ENCODE measurements at places on chromosomes 13 and 19. TPM values are rescaled to one million over a fixed set of nuclear protein-coding genes. Genes with fewer than 3 reads are reported as not detected.

ZNF714 gene
- total RNA-seq, result 9.6 TPM

CGB5 gene
- not detected for total RNA-seq

DNA sequence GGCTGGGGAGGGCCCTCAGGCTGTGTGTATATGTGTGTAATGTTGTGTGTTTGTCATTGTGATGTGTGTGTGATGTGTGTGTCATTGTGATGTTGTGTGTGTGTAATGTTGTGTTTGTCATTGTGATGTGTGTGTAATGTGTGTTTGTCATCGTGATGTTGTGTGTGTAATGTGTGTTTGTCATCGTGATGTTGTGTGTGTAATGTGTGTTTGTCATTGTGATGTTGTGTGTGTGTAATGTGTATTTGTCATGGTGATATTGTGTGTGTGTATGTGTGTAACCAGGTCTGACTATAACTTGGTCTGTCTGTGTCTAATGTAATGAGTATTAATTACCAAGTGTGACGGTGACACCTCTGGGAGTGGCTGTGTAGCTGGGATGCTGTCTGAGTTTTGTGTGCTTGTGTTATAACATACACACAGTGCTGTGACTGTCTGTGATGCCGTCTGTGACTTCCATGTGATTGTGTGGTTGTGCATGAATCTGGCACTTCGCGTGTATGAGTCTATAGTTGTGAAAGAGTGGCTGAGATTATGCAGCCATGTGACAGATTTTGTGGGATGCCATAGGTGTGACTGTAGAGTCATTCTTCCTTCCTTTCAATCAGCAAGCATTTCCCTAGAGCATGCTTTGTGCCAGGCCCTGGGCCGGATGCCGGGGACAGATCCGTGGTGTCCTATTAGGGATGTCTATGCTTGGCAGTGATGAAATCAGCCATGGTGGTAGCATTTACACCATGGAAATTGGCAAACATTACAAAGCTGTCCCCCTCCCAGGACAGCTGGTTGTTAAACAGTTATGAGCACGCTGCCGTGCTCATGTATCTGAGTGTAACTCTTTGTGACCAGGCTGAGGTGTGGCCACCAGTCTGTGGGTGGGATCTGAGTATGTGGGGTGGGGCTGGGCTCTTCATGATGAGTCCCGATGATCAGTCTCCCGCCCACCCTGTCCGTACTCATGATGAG is 6.4 kb downstream of the TNFSF14 start:
- H3K27me3 ChIP-seq, result peaks cover 26% of the 10 kb centered on the region
- no peaks in the 10 kb centered on the region for H3K36me3 ChIP-seq
- H3K4me3 ChIP-seq, result no peak overlapping the region
- no peak for DNase-seq
- H3K4me1 ChIP-seq, result no peaks in the 10 kb centered on the region

DNA sequence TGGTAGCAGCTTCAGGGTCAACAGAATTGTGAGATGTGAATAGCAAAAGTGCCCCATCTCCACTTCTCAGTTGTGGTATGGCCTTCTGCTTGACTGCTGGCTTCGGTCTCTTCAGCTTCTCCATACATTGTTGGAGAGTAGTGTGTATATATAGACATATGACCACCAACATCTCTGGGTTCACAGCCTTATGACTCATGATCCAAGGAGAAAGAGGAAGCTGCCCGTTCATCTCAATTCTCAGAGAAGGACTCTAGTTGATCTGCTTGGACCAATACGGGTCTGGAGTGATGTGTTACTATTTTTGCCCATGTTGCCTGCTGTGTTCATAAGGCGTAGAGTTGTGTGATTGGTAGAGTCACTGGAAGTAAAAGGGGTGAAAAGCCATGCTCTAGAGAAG is 3.6 kb upstream of the COMMD6 start:
- H3K4me3 ChIP-seq, result no peak overlapping the region
- DNase-seq, result peak; percentile 20
